ENCODE measurements at places on chromosomes 4 and X. TPM values are rescaled to one million over a fixed set of nuclear protein-coding genes. Genes with fewer than 3 reads are reported as not detected.

UNC5C gene
- total RNA-seq = 2.0 TPM

EXOC1L gene
- total RNA-seq = not detected

RAB41 gene
- not detected for total RNA-seq

EIF4E gene
- total RNA-seq = 154 TPM

CDS1 gene
- not detected for total RNA-seq

FGFR3 gene
- 0.83 TPM for total RNA-seq

DNAAF6 gene
- total RNA-seq = not detected

FHIP1A gene
- total RNA-seq = under 0.01 TPM

HTR2C gene
- not detected for total RNA-seq

Measured in smooth muscle cell of the coronary artery (primary cell).